ENCODE measurements at places on chromosomes 13 and 19. TPM values are rescaled to one million over a fixed set of nuclear protein-coding genes. Genes with fewer than 3 reads are reported as not detected.

CGB5 gene
- total RNA-seq, result not detected

IFT88 gene
- total RNA-seq, result 8.7 TPM

ZC3H4 gene
- total RNA-seq, result 14.9 TPM

ZIC2 gene
- total RNA-seq, result not detected

PPM1N gene
- total RNA-seq, result 1.4 TPM

GNG7 gene
- under 0.01 TPM for total RNA-seq

PNMA8B gene
- under 0.01 TPM for total RNA-seq

ZNF221 gene
- 7.2 TPM for total RNA-seq

OVOL3 gene
- not detected for total RNA-seq

NMRK2 gene
- not detected for total RNA-seq

RETN gene
- total RNA-seq, result not detected

PABPC3 gene
- total RNA-seq, result 0.21 TPM

C13orf46 gene
- total RNA-seq, result 0.43 TPM

MYPOP gene
- total RNA-seq, result 2.3 TPM

RNF225 gene
- total RNA-seq, result 2.1 TPM

ZNF442 gene
- total RNA-seq, result 4.3 TPM

PSG5 gene
- 0.21 TPM for total RNA-seq

OR4F17 gene
- total RNA-seq, result not detected

CAPN12 gene
- 3.1 TPM for total RNA-seq

PEG3 gene
- total RNA-seq, result 0.34 TPM

S1PR4 gene
- total RNA-seq, result 0.43 TPM

CD70 gene
- total RNA-seq, result not detected

SRRM5 gene
- total RNA-seq, result 0.07 TPM

HCST gene
- total RNA-seq, result 0.14 TPM

YJEFN3 gene
- total RNA-seq, result 0.43 TPM

NLRP11 gene
- not detected for total RNA-seq

TUBB4A gene
- not detected for total RNA-seq

ACER1 gene
- total RNA-seq, result not detected

GIPC1 gene
- 199 TPM for total RNA-seq

CD22 gene
- 0.34 TPM for total RNA-seq

TMEM150B gene
- not detected for total RNA-seq

MBOAT7 gene
- total RNA-seq, result 13.3 TPM

PLPP2 gene
- total RNA-seq, result 45.5 TPM

PLIN4 gene
- total RNA-seq, result 2.4 TPM

PGLYRP1 gene
- total RNA-seq, result not detected

ADM5 gene
- under 0.01 TPM for total RNA-seq

ZNF541 gene
- under 0.01 TPM for total RNA-seq

ELANE gene
- total RNA-seq, result 0.07 TPM

ZNF383 gene
- total RNA-seq, result 11.5 TPM

EID2B gene
- total RNA-seq, result 0.71 TPM

CEACAM3 gene
- not detected for total RNA-seq

PLA2G4C gene
- 1.7 TPM for total RNA-seq
